ELF-1 (cell line): ENCODE measurements at places on chromosomes 2 and 18.

- peak; percentile 43 for DNase-seq
These were observed 132.7 kb downstream of the TSN start for GRCh38 chr2:121888189-121888557.

GRCh38 chr2:99571021-99571420 lies 81.2 kb upstream of the REV1 start:
- DNase-seq, result no peak

- peak; percentile 8 for DNase-seq
These were observed 244.9 kb downstream of the SP3 start for GRCh38 chr2:173720306-173720705.

GRCh38 chr2:228839421-228839876 lies 431.6 kb downstream of the PID1 start:
- no peak for DNase-seq

- DNase-seq, result no peak
These were observed 37.8 kb downstream of the RDH14 start for GRCh38 chr2:18522484-18523146.

DNA sequence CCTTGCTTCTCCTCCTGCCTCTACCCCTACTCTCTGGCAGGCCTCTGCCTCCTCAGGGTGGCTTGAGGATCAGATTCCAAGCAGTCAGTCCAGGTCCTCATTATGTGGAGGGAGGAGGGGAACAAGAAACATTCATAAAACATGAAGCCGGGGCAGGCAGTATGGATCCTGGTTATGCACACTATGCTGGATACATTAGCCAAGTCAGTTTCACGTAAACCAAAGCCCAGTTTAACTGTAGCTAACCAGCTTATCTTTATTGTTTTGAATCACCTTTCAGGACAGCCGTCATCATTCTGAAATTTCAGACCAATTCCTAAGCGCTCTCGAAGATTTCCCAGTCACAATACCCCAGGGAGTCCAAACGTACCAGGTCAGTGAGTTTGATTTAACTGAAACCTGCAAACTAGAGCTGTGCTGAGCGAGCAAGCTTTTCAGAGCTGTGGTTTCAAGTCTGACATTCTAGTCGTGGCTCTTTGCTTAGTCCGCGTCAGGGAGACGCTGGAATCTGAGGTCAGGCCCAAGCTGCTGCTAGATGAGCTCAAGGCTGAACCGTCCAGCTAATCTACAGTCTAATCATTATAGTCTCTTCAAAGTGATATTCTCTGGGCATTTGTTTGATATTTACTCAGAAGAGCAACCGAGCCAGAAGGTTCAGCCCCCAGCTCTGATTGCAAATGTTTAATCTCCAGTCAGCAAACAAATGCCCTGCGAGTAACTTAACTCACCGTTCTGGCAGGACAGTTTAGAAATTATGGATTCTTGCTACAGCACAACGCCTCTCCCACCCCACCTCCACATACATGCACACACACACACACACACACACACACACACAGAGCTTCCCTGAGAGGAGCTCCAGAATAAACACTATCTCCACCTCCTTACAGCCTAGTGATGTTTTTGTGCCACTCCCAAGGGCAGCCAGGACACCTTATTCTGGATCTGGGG lies 63.8 kb upstream of the BZW1 start:
- peak; percentile 26 for DNase-seq

DNA sequence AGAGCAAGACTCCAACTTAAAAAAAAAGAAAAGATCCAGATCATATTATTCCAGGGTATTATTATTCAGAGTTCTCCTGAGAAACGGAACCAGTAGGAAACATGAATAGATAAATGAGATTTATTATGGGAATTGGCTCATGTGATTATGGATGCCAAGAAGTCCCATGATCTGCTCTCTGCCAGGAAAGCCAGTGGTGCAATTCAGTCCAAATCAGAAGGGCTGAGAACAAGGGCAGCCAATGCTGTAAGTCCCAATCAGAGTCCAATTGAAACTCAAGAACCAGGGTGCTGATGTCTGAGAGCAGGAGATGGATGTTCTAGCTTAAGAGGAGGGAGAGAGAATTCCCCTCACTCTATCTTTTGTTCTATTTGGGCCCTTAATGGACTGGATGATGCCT lies 7.8 kb downstream of the SCYGR2 start:
- no peak for DNase-seq

GRCh38 chr2:29222381-29223179 lies 107.4 kb downstream of the CLIP4 start:
- DNase-seq, result no peak

DNA sequence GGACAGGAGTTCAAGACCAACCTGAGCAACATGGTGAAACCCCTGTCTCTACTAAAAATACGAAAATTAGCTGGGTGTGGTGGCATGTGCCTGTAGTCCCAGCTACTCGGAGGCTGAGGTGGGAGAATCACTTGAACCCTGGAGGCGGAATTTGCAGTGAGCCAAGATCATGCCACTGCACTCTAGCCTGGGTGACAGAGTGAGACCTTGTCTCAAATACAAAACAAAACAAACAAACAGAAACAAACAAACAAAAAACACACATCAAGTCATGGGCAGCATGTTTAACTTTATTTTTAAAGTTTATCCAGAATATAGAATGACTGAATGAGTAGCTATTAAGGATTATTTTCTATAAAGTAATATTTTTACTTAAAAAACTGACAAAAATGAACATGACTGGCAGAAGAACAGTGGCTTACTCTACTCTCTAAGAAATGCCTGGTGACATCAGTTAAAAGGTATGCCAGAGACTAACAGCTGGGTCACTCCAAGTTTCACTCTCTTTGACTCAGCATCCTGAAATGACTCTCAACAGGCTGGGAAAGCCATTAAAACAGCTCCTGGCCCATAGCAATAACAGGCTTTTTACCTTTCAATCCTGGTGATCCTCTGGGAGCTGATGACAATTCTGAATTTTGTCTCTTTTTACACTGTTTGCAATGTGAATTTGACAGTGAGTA lies 281.6 kb upstream of the STON1 start:
- DNase-seq, result peak; percentile 47

- DNase-seq, result peak; percentile 84
These were observed 2.0 kb upstream of the CAPN10 start for GRCh38 chr2:240584486-240585031.

DNA sequence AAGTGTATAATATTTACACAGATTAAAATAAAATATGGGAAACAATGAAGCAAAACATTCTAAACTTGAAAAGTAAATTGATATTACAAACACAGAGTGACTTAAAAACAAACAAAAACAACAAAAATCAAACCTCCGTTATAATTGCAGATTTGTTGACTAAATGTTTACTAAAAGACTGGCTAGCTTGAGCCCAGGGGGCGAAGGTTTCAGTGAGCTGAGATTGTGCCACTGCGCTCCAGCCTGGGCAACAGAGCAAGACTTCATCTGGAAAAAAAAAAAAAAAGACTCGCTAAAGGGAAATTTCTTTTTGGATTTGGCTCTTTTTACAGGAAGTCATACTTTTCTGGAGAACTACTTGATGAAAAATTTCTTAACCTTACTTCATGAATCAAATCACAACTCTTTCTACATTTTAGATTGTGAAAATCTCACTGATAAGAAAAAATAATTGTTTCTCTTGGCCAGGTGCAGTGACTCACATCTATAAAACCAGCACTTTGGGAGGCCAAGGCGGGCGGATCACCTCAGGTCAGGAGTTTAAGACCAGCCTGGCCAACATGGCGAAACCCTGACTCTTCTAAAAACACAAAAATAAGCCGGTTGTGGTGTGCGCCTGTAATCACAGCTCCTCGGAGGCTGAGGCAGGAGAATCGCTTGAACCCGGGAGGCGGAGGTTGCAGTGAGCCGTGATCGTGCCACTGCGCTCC lies 9.7 kb downstream of the TFPI start:
- DNase-seq, result peak; percentile 39

DNA sequence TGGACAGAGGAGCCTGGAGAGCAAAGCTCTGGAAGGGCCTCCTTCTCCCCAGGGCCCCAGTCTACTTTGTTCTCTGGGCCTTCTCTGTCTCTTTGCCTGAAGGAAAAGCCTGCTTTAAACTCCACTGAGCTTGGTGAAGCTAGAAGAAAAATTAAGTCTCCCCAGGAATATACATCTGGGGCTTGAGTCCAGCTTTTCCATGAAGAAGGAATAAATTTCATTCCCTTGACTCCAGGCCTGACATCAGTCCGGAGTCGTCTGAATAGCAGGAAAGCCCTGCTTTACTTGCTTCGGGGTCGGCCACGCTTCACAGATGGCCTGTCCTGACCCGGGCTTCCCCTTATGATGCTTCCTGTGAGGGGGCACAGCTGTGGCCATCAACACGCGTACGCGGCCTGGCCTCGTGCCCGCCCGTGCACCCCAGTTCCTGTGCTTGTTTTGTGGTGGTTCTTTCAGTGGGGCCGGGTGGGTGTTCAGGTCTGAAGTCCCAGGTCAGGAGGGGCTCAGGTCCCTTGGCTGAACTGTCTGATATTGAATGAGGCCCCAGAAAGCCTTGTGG lies 73.6 kb downstream of the ACOXL start:
- DNase-seq, result no peak

GRCh38 chr2:17709897-17710296 lies 43.7 kb downstream of the SMC6 start:
- no peak for DNase-seq

DNA sequence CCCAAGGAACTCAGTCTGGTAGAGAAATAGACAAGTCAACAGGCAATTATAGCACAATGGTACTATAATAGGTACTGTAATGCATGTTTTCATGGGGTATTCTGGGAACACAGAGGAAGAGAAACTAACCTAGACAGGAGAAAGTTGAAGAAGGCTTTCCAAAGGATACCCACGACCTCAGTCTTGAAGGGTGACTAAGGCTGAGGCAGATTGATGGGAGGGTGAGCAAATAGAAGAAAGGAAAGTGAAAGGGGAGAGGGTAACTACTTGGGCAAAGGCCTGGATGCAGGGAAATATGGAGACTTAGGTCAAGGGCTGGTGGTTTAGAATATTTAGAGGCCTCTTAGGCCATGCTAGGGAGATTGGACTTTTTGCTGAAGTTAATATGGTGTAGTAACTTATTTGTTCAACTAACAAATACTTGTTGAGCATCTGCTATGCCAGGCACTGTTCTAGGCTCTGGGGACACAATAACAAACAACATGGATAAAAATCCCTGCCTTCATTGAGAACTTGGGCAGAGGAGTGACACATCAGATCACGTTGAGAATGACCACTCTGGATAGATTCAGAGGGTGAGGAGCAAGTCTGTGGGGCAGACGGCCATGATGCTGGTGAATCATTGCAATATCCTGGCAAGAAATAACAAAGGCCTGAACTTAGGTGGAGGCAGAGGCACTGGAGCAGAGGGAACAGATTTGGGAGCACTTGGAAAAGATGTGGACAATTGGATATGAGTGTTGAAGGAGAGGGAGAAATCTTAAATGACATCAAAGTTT lies 56.4 kb downstream of the PLB1 start:
- no peak for DNase-seq

DNA sequence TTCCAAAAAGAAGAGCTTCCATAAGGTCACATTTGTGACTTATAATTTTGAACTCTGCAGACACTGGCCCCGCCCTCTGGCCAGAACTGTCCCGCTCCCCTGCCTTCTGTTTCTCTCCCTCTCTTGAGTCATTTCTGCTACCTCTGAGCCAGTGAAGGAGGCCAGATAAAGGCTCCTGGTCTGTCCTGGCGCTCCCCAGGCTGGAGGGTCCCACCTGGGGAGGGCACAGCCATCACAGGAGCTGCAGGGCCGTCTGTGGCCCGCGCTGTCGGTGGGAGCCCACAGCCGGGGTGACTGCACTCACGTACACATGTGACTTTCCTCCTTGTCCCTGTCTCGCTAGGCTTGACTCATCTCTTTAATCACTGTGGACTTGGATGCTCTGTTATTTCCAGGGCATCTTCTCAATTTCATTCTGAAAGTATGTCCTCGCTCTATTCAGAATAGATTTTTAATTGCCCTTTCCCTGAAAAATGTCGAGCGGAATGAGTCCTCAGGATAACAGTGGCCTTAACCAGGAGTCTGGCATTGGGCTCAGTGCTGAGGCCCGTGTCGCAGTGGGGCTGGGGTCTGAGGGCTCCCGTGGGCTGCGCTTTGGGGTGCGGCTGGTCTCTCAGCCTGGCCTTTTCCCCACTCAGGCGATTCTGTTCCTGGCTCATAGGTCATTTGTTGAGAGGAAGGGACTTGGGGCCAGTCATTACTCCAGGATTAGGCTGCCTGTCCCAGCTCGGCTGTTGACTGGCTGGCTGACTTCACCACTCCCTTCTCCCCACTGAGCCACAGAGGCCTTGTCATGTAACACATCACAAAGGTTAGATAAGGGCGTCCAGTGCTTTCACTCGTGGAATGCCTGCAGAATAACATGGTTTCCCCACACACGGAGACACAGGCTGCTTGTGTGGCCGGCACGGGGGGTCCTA lies 34.5 kb downstream of the KLHL29 start:
- DNase-seq, result no peak

DNA sequence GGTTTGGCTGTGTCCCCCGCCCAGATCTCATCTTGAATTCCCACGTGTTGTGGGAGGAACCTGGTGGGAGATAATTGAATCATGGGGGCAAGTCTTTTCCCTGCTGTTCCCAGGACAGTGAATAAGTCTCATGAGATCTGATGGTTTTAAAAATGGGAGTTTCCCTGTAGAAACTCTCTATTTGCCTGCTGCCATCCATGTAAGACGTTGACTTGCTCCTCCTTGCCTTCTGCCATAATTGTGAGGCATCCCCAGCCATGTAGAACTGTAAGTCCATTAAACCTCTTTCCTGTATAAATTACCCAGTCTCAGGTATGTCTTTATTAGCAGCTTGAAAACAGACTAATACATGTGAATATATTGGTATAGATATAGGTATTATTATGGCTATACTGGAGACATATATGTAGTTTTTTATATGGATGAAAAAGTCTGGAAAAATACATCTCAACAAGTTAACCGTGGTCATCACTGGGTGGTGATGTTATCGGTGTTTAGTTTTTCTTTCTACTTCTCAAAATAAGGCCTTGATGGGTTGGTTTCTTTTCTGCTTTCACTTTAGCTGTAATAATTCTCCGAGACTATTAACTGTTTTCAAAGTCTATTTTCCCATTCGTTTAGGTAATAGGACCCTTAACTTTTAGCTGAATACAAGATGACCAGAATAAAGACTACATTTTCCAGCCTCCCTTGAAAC lies 39.1 kb upstream of the NCOA1 start:
- DNase-seq, result no peak

DNA sequence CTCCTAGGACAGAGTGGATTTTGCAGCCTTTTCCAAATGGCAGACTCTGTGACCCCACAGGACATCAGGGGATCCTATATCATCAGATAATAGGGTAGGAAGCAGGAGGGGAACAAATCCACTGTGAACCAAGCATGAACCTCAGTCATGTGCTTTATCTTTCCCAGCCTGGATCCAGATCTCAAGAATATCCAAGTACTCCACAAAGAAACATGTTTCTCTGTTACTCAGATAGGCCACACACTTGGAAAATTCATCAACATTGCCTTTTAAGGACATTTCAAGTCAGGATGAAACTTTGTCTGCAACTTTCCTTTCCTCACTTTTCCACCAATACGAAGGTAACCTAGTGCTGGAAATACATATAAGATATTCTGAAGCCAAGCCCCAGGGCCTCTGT lies 85.8 kb downstream of the RDH14 start:
- DNase-seq, result no peak

- no peak for DNase-seq
These were observed 93.6 kb upstream of the TAF1B start for GRCh38 chr2:9749546-9750223.

- DNase-seq, result no peak
These were observed 37.7 kb downstream of the SERTAD2 start for GRCh38 chr2:64615844-64616536.
